ENCODE measurements at places on chromosomes 12 and 14.

GRCh38 chr14:53783256-53783655 is 173.4 kb downstream of the BMP4 start:
- no peak for DNase-seq

GRCh38 chr12:7369274-7369729 is 65.4 kb downstream of the ACSM4 start:
- DNase-seq: peak; percentile 34

GRCh38 chr12:93868771-93869170 is 191.6 kb downstream of the CRADD start:
- no peak for DNase-seq

DNA sequence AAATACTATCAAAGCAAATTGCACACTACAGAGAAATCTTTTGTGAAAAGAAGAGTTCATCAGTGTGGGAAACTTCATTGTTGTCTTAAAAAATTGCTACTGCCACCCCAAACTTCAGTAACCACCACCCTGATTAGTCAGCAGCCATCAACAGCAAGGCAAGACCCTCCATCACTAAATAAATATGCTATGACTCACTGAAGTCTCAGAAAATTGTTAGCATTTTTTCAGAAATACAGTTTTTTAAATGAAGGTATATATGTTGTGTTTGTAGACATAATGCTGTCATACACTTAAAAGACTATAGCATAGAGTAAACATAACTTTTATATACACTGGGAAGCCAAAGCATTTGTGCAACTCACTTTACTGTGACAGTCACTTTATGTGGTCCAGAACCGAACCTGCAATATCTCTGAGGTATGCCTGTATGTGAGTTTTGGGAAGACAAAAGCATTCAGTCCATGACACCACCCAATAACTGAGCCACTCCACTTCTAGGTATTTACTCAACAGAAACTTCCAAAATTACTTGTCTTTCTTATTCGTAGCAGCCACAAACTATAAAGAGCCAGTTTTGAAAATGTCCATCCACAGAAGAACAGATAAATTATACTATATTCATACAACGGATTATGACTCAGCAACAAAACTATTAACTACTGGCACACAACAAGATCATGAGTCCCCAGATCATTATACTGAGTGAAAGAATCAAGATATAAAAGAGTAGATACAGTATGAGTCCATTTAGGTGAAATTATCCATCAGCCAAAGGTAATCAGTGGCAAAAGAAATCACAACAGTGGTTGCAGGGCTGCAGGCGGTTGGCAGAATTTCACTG is 649.6 kb downstream of the BCL11B start:
- DNase-seq: no peak

DNA sequence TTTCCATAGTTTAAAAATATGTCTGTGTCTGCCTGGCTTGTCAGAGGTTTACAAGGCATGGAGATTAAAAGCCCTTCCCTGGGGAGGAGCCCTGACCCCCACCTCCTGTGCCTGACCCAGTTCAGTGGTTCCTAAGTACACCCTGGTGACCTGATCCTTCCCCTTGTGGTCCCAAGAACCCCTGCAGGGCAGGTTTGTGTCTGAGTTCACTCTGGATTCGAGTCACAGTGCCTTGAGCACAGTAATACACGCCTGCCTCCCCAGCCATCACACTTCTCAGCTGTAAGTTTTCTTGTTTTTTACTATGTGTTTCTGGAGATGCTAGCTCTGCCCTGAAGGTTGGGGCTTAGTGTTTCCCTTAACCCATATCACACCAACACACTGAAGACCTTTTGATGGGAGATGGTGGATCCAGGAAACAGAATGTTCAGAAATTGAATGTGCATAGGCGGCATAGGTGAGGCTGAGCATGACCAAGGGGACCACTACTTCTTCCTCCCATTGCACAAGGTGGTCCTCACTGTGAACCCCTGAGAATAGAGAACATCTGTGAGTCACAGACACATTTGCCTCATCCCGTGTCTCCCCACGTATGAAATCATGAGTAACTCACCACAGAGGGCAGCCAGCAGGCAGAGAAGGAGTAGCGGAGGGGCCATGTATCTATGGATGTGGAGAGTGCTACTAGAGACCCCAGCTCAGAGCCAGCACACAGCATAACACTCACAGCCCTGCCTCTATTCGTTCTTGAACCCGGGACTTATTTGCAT is 962.9 kb downstream of the TMEM121 start:
- no peak for DNase-seq

DNA sequence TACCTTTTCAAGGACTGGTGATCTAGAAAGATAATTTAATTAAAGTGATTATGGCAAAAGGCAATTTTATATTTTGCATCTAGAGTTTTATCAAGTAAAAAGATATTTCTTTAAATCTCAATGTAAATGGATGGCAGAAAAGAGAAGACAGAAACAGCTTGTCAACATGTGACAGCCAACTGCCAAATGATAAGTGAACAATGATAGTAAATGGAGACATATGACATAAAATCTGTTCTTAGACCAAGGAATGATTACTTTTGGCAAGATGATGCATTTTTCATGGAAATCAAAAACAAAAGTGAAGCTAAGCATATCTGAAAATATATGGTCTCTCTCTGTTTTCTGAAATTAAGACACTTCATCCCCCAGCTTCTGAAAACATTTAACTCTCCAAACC is 1730.7 kb upstream of the FLRT2 start:
- no peak for DNase-seq

- DNase-seq: no peak
Observed at GRCh38 chr14:69263771-69264170, 3.8 kb downstream of the GALNT16 start.

DNA sequence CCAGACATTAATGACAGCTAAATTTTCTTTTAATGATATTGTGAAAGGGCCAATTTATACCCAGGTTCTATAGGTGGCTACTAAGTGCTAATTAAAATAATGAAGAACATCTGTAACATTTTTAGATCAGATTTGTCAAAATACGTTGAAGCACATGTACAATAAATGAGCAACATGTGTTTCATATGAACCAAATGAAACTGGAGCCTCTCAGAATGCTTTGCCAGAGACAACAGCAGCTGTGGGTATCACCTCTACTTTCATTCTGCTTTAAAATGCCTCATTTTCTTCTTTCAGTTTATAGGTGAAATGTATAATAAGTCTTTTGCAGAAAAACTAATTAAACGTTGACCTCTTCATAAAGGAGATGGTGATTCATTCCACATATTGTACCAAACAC is 26.1 kb upstream of the MYF6 start:
- no peak for DNase-seq

GRCh38 chr12:4910502-4911315 is 1.0 kb downstream of the KCNA1 start:
- DNase-seq: no peak

- no peak for DNase-seq
Observed at GRCh38 chr12:1579651-1580435, 14.5 kb downstream of the FBXL14 start.

DNA sequence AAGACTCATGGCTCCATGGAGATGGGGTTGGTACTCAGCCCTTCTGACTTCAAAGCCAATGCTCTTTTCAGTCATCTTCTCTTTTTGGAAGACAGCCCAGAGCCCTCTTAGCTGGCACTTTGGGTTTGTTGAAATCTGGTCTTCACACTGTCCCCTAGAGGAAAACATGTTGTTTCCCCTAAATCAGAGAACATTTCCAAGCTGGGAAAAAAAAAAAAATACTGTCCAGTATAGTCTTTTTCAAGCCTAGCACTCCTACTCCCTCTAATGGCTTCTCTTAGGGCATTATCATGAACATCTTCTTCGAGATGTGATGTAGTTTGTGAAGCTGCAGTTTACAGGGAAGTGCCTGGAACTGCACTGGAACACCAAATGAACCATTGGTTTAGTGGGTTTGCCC is 3.0 kb upstream of the ZC3H14 start:
- no peak for DNase-seq

GRCh38 chr14:104292084-104292970 is 153.9 kb downstream of the KIF26A start:
- DNase-seq: peak; percentile 40

DNA sequence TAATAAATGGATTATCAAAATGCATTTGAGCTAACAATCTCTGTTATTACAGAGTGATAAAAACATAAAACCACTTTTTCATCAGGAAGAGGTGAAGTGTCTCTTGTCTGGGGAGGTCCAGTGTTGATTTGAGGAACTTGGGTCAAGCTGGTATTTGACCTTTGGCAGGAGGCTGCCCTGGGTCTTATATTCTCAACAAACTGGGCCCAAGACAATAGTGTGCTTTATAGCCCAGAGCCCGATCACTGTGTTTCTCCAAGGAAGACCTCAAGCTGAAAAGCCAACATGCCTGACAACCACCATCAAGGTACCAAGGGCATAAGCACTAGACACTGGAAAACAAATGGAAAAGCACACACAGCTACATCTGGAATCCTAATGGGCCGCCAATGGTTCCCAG is 137.0 kb downstream of the SLC25A21 start:
- DNase-seq: no peak

GRCh38 chr14:60553808-60554207 is 44.9 kb downstream of the SIX6 start:
- DNase-seq: no peak

- no peak for DNase-seq
Observed at GRCh38 chr12:15664491-15664890, 124.7 kb downstream of the EPS8 start.

DNA sequence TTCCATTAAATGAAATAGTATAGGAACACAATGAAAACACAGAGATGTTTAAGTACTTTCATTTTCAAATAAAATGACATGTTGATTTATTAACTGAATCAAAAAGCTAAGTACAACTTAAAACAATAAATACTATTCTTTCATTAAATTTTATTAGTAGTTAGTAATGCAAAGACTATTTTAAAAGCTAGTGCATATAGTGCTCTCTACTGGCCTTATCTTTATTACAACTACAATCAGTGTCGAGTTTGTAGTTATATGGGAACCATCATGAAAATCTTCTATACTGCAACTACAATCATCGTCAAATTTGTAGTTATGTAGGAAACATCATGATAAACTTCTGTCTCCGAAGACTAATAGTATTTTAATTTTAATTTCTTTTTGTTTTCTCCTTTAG is 8.9 kb upstream of the LIN7A start:
- DNase-seq: no peak

DNA sequence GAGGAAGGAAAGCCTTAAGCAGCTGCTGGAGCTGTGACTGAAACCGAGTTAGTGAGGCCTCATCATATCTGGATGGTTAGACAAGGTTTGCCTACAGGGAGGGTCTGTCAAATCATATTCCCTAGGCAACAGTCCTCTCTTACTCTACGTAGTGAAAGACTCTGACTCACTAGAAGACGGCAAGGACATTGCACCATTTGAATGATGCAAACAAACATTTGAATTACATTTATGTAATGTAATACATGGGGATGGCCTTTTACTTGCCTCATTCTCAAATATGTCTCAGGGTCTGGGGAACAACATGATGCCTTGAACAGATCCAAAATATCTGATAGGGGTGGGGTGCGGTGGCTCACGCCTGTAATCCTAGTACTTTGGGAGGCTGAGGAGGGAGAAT is 29.8 kb upstream of the STRAP start:
- no peak for DNase-seq

- no peak for DNase-seq
Observed at GRCh38 chr12:93107514-93108312, 178.6 kb upstream of the EEA1 start.

GRCh38 chr12:1842183-1842904 is 22.0 kb downstream of the LRTM2 start:
- DNase-seq: no peak
